Hematopoietic multipotent progenitor cell treated with erythropoietin and hydrocortisone succinate and interleukin-3 and kit ligand, for 6 days (in vitro differentiated cells): ENCODE measurements at places on chromosomes 2 and 18.

DNA sequence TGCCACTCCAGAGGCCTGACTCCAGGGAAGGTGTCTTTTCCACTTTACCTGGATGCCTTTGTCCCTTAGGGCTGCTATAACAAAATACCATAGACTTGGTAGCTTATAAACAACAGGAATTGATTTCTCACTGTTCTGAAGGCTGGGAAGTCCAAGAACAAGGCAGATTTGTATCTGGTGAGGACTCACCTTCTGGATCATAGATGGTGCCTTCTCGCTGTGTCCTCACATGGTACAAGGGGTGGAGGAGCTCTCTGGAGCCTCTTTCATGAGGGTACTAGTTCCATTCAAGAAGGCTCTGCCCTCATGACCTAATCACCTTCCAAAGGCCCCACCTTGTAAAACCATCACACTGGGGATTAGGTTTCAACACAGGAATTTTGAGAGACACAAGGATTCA lies 52.1 kb downstream of the SLC4A3 start:
- no peak for DNase-seq

DNA sequence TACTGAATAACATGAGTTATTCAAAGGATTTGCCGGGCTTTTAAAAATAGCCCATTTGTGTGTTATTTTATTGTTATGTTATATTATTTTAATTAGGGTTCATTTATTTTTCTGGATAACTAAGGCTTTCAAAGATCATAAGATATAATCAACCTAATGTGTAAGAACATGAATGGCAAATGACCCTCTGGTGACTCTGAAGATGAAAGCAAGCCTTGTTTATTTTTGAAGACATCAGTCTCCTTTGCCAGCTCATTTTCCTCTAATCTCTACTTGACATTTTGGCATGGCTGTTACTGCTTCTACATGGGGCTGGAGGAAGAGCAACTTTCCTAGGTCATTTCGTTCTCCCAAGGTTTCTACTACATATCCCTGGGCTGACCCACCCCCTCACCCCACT lies 10.6 kb downstream of the FAP start:
- DNase-seq = no peak

GRCh38 chr2:199662255-199662654 lies 188.7 kb downstream of the FTCDNL1 start:
- DNase-seq = no peak

GRCh38 chr2:120596191-120596811 lies 139.4 kb upstream of the GLI2 start:
- no peak for DNase-seq

DNA sequence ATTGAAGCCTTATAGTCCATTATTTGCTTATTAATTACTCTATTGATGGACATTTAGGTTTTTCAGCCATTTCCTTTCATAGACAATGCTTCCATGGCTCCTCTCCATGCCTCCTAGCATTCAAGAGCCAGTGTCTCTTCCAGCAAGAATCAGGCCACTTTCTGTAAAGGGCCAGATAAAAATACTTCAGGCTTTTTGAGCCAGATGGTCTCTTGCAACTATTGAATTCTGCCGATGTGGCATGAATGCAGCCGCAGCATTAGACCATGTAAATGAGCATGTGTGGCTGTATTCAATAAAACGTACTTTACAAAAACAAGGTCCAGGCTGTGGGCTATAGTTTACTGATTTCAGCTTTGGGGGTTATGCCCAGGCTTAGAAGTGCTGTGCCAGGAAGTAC lies 38.5 kb downstream of the TRAF3IP1 start:
- DNase-seq = no peak
